ENCODE measurements at places on chromosomes 11 and 22. TPM values are rescaled to one million over a fixed set of nuclear protein-coding genes. Genes with fewer than 3 reads are reported as not detected.

KLHDC7B gene
- total RNA-seq, result 0.08 TPM

ABCC8 gene
- total RNA-seq, result not detected

SCGB1A1 gene
- total RNA-seq, result not detected

SLC29A2 gene
- 0.08 TPM for total RNA-seq

SLC22A12 gene
- total RNA-seq, result not detected

ARHGAP42 gene
- total RNA-seq, result 5.9 TPM

TYR gene
- not detected for total RNA-seq

SPINDOC gene
- total RNA-seq, result 6.7 TPM

IGLL1 gene
- not detected for total RNA-seq

ADAMTS15 gene
- 42.8 TPM for total RNA-seq

CALCA gene
- total RNA-seq, result not detected

TESMIN gene
- total RNA-seq, result 0.08 TPM

MUC6 gene
- total RNA-seq, result not detected

ZNF280B gene
- 0.12 TPM for total RNA-seq

NEFH gene
- total RNA-seq, result 0.08 TPM

GDPD4 gene
- total RNA-seq, result not detected

PANX3 gene
- not detected for total RNA-seq

FGF19 gene
- total RNA-seq, result not detected

NAALADL1 gene
- total RNA-seq, result 13.1 TPM

ACTN3 gene
- total RNA-seq, result under 0.01 TPM

FGF4 gene
- not detected for total RNA-seq

DRD2 gene
- total RNA-seq, result not detected

DEFB131B gene
- not detected for total RNA-seq
